Activated CD4-positive, alpha-beta memory T cell treated with anti-CD3 and anti-CD28 coated beads, Interleukin-2, amount 10 ng/mL, durations not matched to agents 7 days and 5 days (primary cell): ENCODE measurements at places on chromosomes 4 and X.

GRCh38 chr4:34486461-34487363 lies 1757.6 kb downstream of the ARAP2 start:
- no peaks in the 10 kb centered on the region for H3K4me1 ChIP-seq
- H3K36me3 ChIP-seq, result no peaks in the 10 kb centered on the region
- H3K27ac ChIP-seq, result no peak overlapping the region
- H3K27me3 ChIP-seq, result no peaks in the 10 kb centered on the region
- no peak for DNase-seq
- H3K4me3 ChIP-seq, result no peak overlapping the region

DNA sequence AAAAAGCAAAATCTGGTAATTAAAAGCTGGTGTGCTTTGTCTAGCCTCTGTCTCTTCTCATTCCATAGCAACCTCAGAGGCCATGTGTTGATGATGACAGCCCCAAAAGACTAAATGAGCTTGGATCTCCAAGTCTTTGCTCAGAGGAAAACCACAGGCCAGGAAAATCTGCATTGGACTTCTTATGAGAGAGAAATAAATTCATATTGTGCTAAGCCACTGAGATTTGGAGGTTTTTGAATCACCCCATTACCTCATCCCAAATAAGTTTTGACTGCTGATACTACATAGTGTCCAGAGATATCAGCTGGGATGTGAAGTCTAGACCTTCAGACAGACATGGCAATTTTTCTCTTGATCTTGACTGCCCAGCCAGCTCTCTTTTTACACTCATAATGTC lies 178.6 kb upstream of the DIPK2B start:
- no peak overlapping the region for H3K27ac ChIP-seq
- no peaks in the 10 kb centered on the region for H3K27me3 ChIP-seq
- H3K4me3 ChIP-seq, result no peak overlapping the region
- no peak for DNase-seq
- H3K4me1 ChIP-seq, result no peaks in the 10 kb centered on the region

DNA sequence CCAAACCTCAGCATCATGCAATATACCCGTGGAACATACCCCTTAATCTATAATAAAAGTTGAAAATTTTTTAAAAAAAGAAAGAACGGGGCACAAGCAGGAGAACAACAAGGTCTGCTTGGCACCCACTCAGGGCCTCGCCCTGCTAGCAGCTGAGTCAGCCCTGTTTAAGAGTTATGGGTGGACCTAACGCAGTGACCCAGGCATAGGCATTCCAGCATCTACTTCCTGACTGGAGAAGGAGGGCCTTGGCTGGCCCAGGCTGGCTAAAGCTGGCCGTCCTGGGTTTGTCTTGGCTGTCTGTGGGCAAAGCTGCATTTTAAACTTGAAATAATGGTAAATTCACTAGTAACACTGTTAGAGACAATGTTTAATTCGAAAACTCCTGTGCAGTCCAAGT lies 236.7 kb upstream of the PGRMC2 start:
- no peaks in the 10 kb centered on the region for H3K36me3 ChIP-seq
- H3K27ac ChIP-seq, result no peak overlapping the region
- H3K4me3 ChIP-seq, result no peak overlapping the region
- no peaks in the 10 kb centered on the region for H3K4me1 ChIP-seq
- H3K27me3 ChIP-seq, result peaks cover 4% of the 10 kb centered on the region
- no peak for DNase-seq

GRCh38 chrX:56572975-56573374 lies 9.5 kb downstream of the UBQLN2 start:
- H3K4me3 ChIP-seq, result no peak overlapping the region
- no peak for DNase-seq
- no peaks in the 10 kb centered on the region for H3K27me3 ChIP-seq
- H3K36me3 ChIP-seq, result peaks cover 65% of the 10 kb centered on the region

- H3K4me1 ChIP-seq, result no peaks in the 10 kb centered on the region
- peaks cover 68% of the 10 kb centered on the region for H3K36me3 ChIP-seq
- no peak for DNase-seq
- H3K27ac ChIP-seq, result no peak overlapping the region
- no peaks in the 10 kb centered on the region for H3K27me3 ChIP-seq
- no peak overlapping the region for H3K4me3 ChIP-seq
Observed at GRCh38 chrX:71563921-71564320, 14.3 kb upstream of the GCNA start.
